ENCODE measurements at places on chromosomes 12 and 14. TPM values are rescaled to one million over a fixed set of nuclear protein-coding genes. Genes with fewer than 3 reads are reported as not detected.

DNA sequence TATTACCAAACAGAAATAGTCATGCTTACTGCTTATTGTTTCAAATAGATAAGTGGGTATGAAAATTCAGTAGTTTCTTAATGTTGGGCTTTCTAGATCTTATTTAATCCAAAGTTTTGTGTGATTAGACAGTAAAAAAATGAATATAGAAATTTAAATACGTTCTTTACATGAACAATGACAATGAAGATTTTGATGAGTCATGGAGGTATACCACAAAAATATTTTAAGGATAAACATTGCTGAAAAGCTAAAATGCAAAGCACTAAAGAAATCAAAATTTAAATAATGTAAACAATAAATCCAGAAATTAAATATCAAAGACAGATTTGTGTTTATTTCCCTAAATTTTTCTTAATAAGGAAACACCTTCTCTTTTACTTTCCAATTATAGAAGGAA lies 78.3 kb downstream of the PIK3C2G start:
- DNase-seq, result no peak

SPX gene
- 2.6 TPM for total RNA-seq

ACSS3 gene
- 22.3 TPM for total RNA-seq

DNA sequence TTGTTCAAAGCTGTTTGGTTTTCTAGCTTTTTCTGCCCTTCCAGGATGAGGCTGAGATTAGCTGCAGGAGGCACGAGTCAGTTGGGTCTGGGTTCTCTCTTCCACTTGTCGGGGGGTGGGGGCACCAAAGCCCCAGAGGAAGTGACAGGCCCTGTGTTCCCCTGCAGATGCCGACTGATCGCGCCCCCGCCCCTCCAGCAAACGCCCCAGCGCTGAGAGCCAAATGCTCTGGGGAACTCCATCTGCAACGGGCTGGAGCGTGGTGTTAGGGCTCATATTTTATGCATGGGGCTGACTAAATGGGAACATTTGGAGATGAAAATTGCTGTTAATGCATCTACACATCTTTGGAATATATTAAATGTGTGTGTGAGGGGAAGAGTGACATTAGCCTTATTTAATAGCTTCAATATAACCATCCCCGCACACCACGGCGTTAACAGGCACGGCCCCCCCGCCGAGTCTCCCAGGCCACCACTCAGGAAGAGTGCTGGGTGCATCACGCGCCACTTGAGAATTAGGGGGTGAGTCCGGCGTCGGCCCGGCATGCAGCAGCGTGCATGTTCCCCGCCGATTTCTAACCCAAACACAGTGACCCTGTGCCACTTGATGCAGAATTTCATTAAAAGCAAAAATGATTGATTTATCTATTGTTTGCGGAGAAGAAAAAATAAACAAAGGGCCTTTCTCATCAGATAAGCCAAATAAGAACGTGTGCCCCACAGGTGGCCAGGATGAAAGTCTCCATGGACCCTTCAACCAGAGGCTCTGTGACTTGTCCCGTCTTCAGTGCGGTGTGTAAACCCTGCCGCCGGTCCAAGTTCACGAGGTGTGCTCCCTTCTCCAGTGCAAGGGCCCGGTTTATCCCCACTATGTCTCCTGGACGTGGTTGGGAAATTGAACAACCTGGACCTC lies 165.0 kb upstream of the RTL1 start:
- DNase-seq, result no peak

NRIP2 gene
- 2.8 TPM for total RNA-seq

DNA sequence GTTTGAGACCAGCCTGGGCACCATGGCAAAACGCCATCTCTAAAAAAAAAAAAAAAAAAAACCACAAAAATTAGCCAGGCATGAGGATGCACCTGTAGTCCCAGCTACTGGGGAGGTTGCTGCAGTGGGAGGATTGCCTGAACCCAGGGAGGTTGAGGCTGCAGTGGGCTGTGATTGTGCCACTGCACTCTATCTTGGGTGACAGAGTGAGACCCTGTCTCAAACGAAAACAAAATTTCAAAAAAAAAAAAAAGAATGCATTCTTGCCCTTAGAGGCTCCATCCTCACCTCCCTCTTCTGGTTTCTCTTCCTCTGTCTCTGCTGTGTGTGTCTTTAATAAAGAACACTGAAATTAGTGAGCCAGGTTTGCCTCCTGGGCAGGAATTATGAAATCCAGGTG lies 107.8 kb downstream of the VCPKMT start:
- no peak for DNase-seq

GRCh38 chr12:52552055-52552454 lies 890 bp downstream of the KRT71 start:
- DNase-seq, result no peak

SIRT4 gene
- total RNA-seq, result 5.8 TPM

- no peak for DNase-seq
Observed at GRCh38 chr12:22254478-22254877, 80.0 kb downstream of the ST8SIA1 start.

DNA sequence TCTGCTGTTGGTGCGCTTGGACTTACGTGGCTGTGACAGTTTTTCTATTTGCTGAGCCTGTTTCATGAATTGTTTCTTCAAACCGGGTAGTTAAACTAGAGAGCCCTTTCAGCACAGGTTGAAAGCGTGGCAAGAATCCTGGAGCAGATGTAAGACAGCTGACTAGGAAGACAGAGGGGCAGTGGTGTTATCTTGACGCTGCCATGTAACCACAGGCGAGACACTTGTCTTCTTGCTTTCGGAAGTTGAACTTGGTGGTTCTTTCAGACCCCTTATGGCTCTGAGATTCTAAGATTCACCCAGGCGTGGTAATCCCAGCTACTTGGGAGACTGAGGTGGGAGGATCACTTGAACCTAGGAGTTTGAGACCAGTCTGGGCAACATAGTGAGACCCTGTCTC lies 4.3 kb downstream of the EMP1 start:
- DNase-seq, result no peak

GRCh38 chr12:105721051-105721825 lies 390.7 kb downstream of the C12orf75 start:
- no peak for DNase-seq

FGF23 gene
- not detected for total RNA-seq

DNA sequence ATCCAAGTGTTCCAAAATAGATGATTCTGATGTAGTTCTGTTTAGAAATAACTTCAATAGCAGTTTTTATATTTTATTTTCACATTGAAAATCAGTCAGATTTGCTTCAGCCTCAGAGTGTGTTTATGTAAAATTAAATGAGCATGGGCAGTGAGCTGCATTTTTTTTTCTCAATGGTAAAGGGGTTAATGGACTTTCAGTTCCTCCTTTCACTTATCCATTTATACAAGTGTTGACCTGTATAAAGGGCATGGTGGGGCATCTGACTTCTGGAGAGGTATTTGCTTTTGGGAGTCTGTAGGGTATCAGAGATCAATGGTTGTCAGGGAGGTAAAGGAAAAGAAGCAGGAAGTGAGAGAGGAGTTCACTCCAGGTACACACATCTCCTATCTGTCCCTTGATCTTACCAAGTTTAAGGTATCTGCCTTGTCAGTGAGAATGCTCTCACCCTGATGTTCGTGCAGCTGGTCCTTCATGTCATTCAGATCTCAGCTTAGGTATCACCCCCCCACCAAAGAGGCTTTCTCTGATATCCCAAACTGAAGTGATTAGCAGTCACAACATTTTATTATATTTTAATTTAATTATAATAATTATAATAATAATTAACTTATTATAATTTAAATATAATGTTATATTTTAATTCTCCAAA lies 181.6 kb upstream of the LMNTD1 start:
- DNase-seq, result no peak

DNA sequence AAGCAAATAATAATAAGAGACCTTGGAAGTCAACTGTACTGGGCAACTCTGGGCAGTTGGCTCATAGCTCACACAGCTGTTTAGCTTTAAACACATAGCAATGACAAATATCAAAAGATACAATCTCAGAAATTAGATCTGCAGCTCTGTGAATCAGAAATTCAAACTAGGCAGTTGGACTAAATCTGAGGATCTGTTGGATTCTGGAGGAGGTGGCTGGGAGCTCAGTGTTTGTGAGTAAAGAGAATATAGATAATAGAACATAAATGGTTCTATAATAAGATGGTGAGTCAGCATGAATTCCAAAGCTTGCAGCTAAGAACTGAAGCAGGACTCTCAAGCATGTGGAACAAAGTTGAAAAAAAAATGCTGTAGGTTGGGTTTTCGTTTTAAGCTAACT lies 1949.4 kb upstream of the SEL1L start:
- DNase-seq, result no peak

DNA sequence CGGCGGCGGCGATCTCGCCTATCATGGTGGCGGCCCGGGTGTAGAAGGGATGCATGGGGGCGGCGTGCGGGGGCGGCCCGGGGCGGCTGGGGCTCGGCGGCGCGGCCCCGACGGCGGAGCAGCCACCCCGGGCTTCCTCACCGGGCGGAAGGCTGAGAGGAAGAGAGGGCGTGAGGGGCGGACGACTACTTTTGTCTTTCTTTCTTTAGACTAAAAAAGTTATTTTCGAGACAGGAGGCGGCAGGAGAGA lies 240 bp downstream of the BTG1 start:
- no peak for DNase-seq

DNA sequence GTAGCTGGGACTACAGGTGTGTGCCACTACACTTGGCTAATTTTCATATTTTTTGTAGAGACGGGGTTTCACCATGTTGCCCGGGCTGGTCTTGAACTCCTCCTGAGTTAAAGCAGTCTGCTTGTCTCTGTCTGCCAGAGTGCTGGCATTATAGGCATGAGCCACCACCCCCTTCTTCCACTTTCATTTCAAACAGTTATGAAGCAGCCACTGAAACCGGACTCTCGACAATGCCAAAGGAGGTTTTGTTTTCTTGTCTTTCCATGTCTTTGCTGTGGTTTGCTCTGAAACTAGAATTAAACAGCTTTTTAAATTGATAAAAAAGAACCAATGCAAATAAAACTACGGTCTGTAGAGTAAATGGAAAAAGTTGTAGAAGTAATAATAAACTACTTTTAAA lies 30.4 kb downstream of the RAP1B start:
- no peak for DNase-seq

CACNB3 gene
- total RNA-seq, result 9.5 TPM

RNASE1 gene
- 295 TPM for total RNA-seq

DNA sequence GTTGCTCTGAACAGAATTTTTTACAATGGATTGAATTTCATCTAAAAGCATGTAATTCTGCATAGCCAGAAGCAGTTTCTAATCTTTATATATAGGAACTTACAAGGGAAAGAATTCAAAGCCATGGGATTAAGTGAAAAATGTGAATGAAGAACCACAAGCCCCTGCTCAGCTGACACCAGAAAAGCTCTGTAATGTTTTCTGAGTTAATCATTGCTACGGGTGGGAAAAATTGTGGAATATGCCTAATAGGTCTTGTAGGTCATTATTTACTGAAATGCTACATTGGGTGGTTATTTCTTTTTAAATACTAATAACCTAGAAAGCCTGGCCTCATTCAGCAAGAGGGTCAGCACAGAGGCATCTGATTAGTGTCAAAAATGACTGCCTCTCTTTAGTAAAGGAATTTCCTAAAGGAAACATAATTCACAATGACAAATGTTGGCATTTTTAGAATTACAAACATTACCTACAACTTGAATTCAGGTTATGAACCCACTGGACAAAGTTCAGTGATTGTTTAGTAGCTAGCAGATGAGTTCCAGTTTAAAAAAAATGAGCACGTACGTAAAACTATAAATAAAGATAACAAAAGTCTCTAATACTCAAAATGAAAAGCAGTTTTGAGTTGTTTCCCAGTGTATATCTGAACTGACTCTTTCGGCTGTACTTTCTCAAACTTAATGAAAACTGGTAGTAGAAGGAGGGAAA lies 75.3 kb downstream of the BMP4 start:
- no peak for DNase-seq

SIX1 gene
- total RNA-seq, result 0.77 TPM
